HCT116 (cell line): ENCODE measurements at places on chromosomes 11 and 22. TPM values are rescaled to one million over a fixed set of nuclear protein-coding genes. Genes with fewer than 3 reads are reported as not detected.

GRCh38 chr11:5622802-5623201 lies 2.0 kb upstream of the TRIM34 start:
- DNase-seq = no peak

DNA sequence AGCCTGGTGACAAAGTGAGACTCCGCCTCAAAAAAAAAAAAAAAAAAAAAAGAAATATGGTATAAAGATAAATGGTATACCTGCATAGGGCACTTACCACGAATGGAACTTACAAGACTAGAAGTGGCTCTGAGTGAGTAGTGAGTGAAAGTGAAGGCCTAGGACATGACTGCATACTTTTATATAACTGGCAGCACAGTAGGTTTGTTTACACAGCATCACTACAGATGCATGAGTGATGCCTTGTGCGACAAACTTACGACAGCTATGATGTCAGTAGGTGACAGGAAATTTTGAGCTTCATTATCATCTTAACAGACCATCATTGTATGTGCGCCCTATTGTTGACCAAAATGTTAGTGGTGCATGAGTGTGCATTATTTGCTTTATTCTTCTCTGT lies 17.7 kb downstream of the XRCC6 start:
- DNase-seq = no peak

Gene IGLL1
- not detected for total RNA-seq

DNA sequence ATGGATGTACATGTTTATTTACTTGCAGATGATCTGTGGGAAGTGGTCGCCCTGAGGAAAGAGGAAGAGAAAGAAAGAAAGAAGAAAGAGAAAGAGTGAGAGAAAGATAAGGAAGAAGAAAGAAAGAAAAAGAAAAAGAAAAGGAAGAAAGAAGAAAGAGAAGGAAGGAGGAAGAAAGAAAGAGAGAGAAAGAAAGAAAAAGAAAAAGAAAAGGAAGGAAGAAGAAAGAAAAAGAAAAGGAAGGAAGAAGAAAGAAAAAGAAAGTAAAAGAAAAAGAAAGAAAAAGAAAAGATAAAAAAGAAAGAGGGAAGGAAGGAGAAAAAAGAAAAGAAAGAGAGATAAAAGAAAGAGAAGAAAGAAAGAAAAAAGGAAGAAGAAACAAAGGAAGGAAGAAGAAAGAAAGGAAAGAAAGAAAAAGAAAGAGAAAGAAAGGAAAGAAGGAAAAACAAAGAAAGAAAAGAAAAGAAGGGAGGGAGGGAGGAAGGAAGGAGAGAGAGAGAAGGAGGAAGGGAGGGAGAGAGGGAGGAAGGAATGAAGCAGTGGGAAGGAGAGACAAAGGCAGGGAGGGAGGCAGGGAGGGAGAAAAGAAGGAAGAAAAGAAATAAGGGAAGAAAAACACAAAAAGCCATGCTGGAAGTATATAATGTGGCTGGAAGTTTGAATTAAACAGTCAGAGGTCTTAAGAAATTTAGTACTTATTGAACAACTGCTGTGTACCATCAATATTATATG lies 976.6 kb downstream of the FAM181B start:
- DNase-seq = no peak

DNA sequence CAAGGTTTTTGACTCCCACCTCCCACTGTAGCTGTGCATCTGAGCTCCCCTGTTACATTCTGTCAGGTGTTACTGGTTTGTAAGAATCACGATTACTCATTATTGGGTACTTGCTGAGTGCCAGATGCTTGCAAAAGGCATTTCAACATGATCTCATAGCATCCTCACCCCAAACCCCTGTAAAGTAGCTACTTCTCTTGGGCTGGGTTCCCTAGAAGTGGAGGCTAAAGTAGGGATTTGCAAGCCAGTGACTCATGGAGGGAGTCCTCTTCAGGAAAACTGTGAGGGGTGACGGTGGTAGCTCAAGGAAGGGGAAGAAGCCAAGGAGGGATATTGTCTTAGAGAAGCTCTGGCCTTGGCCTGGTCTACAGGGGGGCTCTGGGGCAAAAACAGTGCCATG lies 78.6 kb downstream of the TIMP3 start:
- no peak for DNase-seq

Gene PGGHG
- 57.5 TPM for total RNA-seq

Gene RFPL2
- total RNA-seq = 0.61 TPM

- DNase-seq = no peak
Observed at GRCh38 chr11:73306977-73307322, 1.1 kb upstream of the ARHGEF17 start.

Gene MAJIN
- total RNA-seq = not detected

- DNase-seq = no peak
Observed at GRCh38 chr11:95345651-95346050, 114.6 kb upstream of the SESN3 start.
